ENCODE measurements at places on chromosomes 3 and 15. TPM values are rescaled to one million over a fixed set of nuclear protein-coding genes. Genes with fewer than 3 reads are reported as not detected.

DNA sequence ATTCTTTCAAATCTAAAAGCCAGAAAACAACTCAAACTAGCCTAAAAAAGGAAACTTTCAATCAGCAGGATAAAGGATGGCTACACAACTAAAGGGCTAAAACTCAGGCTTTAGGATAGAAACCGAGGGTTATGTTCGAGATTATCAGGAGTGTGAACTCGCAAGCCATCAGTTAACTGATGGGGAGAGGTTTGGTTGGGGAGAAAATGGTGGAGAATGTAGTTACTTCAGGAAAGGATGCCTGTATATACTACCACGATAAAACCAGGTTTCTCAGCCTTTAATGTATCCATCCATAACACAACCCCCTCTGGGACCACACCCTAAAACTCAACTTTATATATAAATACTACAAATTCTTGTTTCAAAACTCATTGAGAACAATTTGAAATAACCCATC is 22.2 kb downstream of the TRA2B start:
- DNase-seq: no peak

- no peak for DNase-seq
Measured at GRCh38 chr15:60901647-60902046, 327.5 kb downstream of the RORA start.

GRCh38 chr3:127015282-127016042 is 32.5 kb downstream of the PLXNA1 start:
- no peak for DNase-seq

- no peak for DNase-seq
Measured at GRCh38 chr3:182450942-182451787, 342.1 kb upstream of the ATP11B start.

DNA sequence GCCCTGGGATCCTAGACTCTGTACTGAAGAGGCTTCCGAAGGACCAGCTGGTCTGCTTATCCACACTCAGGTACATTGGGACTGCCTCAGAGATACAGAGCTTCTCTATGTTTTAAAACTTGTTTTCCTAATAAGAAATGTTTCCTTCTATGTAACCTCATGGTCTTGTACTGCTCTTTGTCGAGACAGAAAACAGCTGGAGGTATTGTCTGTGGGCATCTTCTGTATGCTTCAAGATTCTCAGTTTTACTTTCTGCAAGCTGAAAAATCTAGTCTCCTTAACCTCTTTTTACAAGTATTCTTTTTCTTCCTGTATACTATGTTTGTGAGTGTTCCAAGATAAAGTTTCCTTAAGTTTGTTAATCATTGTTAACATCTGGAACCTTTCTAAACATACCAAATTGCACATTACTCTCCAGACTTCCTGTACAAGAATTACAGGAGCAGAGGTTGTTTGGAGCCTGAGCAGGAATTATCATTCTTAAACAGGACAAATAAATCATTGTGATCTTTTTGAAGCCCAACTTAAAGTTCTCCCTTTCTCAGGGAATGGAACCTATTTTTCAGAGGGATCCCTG is 358.3 kb upstream of the CFAP20DC start:
- peak; percentile 28 for DNase-seq

DNA sequence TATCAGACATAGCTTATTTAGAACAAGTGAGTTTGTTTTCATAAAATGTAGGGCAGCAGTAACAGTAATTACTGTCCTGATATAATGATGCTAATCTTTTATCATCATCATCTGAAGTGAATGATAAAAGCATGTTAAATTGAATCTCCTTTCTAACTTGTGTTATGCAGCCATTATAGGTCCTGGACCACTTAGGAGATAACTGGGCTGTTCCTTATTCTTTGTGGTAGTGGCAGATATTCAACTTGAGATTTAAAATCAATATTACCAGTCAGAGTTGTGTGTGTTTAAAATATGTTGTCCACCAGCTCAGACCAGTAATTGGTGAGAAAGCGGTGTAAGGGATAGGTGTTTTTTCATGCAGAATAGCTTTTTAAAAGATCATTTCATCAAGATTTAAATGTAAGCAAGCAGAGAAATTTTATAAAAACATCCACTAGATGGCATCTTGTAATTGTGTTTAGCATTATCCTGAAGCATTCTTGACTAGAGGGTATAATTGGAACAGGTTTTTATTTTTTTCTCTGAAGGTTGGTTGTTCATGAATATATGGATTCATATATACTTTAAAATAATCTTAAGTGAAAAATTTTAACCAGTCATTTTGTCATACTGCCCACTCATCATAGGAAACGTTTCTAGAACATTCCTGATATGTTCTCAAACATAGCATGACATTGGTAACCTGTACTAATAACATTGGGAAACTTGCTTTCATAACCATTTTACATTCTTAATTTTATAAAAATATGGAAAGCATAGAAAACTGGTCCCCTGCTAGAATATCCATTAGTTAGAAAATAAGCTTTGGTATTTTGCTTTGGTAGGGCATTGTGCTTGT is 153.9 kb downstream of the BBX start:
- peak; percentile 49 for DNase-seq

DNA sequence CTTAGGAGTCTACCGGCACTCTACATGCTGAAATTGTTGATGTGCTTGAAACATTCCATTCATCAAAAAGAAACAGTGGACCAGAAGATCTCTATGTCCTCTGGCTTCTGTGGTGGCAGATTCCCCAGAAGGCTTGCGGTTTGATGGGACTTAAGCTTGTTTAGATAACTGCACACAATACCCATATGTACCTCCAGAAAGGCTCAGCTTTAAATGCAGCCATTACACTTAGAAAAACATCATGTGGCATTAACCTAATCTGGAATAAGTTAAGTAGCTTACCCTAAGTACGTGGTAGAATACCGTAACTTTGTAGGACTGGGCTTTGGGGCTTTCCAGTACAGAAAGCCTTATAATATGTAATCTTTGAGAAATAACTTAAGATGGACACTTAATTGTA is 187.3 kb downstream of the RBMS3 start:
- DNase-seq: no peak

DNA sequence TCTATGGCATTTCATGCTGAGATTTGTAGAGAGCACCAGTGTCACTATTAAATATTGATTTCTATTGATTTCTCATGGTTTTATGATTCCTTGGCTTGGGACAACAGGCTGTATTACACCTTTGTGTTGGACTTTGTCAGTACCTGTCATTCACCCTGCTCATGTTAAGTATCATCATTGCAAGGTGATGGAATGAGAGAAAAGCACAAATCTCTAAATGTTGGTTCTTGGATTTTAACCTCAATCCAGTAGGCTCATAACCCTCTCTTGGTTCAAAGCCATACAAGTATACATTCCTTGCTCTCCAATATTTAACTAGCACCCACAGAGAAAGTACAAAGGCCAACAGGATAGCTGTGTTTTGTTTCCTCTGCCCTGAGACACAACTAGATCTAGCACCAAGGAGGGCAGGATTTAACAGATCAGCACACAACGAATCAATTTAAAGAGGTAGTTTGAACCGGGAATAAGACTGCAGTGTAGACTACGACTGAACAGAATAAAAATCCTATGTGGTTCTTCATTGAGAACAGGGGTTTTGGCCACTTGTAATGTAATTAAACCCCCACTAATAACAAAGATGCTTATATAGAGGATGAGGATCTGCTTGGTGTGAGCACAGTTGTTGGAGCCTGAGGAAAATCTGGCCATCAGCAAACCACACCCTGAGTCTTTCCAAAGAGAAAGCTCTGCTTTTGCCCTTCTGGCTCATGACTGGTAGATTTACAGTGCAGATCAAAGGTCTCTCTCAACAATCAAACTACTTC is 78.0 kb upstream of the TNFSF10 start:
- DNase-seq: no peak

DNA sequence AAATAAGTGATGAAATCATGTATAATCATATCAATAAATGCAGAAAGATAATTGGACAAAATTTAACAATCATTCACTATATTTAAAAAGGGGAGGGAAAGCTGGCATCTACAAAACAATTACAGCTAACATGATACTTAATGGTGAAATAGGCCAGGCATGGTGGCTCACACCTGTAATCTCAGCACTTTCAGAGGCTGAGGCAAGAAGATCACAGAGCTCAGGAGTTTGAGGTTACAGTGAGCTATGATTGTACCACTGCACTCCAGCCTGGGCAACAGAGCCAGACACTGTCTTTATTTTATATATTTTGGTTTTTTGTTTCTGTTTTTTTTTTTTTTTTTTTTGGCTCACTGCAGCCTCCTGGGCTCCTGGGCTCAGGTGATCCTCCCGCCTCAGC is 12.1 kb downstream of the EDC3 start:
- DNase-seq: no peak

GRCh38 chr15:77031376-77032050 is 36.6 kb downstream of the PSTPIP1 start:
- no peak for DNase-seq

- DNase-seq: no peak
Measured at GRCh38 chr3:32686713-32687112, 1.7 kb downstream of the CNOT10 start.

- DNase-seq: no peak
Measured at GRCh38 chr3:71910108-71910507, 125.2 kb upstream of the PROK2 start.

GRCh38 chr15:79042213-79042928 is 48.2 kb downstream of the RASGRF1 start:
- DNase-seq: peak; percentile 4

GRCh38 chr3:136712941-136713340 is 39.2 kb downstream of the STAG1 start:
- no peak for DNase-seq

- peak; percentile 69 for DNase-seq
Measured at GRCh38 chr3:64405211-64405835, 180.1 kb upstream of the PRICKLE2 start.

DNA sequence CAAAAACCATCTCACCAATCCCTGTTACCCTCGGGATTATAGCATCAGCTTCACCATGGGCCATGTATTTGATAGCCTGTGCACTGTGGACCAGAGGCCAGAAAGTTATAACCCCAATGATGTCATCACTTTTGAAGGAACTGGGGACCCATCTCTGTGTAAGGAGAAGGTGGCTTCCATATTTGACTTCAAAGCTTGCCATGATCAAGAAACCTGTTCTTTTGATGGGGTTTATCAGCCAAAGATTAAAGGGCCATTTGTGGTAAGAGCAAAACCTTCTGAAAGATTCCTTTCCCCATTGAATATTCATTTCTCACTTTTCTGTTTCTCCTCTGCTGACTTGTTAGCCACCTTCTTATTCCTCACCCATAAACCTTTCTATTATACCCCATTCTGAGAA is 34.3 kb upstream of the RPL14 start:
- no peak for DNase-seq

DNA sequence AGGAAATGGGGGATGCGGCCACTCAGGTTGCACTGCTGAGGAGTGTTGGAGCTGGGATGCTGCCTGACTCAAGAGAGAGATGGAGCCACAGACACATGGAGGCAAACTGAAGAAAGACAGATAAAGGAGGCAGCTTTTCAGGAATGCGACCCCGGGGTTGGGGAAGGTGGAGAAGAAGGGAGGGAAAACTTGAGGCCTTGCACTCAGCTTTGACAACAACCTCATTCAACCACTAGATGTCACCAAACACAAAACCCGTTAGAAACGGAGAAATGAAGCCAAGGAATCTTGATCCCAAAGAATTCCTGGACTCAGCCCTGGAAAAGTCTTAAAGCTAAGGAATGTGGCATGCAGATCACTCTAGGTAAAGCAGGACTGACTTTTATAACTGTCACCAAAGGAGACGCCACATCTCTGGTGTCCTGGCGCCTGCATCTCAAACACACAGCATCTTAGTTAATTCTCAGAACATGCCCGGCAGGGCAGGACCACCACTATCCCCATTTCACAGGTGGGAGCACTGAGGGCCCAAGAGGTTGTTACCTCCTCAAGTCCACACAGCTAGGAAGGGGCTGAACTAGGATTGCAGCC is 59.6 kb upstream of the LMCD1 start:
- DNase-seq: peak; percentile 91

DNA sequence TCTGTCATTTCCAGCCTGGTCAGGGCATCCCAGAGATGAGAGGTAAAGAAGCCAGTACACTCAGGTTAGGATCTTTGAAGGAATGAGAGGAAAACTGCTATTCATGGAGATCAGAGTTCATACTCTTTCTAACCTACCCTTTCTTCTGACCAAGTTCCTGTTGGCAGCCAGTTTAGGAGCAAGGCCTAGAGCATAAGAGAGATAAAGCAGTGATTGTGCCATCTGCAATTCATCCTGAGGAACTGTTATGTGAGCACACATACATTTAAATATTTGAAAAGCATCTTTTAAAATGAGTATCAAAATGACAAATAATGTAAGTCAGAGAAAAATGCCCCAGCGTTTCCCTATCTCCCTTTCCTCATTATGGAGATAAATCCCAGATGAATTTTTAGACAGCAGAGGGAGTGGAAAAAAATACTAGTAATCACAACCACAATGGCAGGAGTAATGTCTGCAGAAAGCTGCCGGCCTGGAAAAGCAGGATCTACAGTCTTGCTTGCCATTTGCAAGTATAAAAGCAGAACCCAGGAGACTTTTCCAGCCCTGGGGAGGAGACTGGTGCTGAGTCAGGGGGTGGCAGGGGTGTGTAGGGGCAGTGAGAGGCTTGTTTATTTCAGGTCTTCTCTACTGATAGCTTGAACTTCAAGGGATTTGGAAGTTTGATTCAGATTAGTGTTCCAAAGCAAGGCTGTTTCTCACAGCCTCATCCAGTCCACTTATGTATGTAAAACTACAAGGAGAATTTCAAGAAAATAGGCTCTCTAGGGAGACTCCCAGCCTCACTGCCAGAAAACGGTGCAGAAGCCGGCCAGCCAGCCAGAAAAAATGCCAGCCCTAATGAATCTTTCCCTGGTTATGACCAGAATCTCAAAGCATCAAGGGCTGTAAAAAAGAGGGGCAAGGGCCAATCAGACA is 1052.4 kb downstream of the TUSC7 start:
- peak; percentile 46 for DNase-seq

DNA sequence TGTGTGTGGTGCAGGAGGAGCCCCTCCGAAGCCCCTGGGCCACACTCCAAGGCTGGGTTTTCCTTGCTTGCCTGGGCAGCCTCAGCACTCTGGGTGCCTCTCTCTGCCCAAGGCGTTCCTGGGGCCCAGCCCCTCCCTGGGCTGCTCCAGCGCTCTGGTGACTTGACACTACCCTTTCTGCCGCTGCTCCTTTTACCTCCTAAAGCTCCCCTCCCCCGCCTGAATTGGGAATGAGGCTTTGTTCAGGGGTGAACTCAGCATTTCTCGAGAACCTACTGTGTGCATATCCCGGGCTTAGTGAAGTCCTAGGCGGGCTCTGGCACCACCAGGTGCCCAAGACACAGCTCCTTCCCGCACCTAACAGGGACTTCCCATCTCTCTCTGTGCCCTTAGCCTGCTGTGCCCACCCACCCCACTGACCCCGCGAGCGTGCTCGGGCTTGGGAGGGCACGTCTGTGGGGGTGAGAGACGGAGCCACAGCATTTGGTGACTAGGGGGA is 1.2 kb upstream of the BAHD1 start:
- DNase-seq: no peak

- no peak for DNase-seq
Measured at GRCh38 chr3:170988378-170988777, 38.1 kb downstream of the SLC2A2 start.

- DNase-seq: no peak
Measured at GRCh38 chr3:115624029-115624741, 875 bp downstream of the GAP43 start.

GRCh38 chr3:120200493-120201235 is 84.4 kb downstream of the GPR156 start:
- no peak for DNase-seq

GATM gene
- total RNA-seq: 0.57 TPM

LRTM1 gene
- not detected for total RNA-seq

A4GNT gene
- not detected for total RNA-seq

GNAT1 gene
- total RNA-seq: not detected

SPPL2A gene
- total RNA-seq: 128 TPM

TSC22D2 gene
- total RNA-seq: 15.4 TPM

LRRIQ4 gene
- 0.09 TPM for total RNA-seq

All from fibroblast of the aortic adventitia (primary cell).